ENCODE measurements at places on chromosomes 6 and 20.

GRCh38 chr6:2881423-2881822 is 21.7 kb downstream of the SERPINB9 start:
- DNase-seq = no peak

GRCh38 chr6:85966828-85967227 is 324.1 kb upstream of the SYNCRIP start:
- no peak for DNase-seq

GRCh38 chr20:57495978-57496377 is 29.0 kb downstream of the CTCFL start:
- DNase-seq = no peak

- no peak for DNase-seq
Measured at GRCh38 chr6:94362061-94362864, 942.9 kb upstream of the EPHA7 start.

- DNase-seq = no peak
Measured at GRCh38 chr6:30810813-30811339, 66.5 kb upstream of the IER3 start.

GRCh38 chr20:52191132-52191915 is at the start of gene ZFP64:
Gene ZFP64 (minus strand): TSS chr20:52191779. CDS start chr20:52191636, 143 bp downstream.
- DNase-seq = peak; percentile 83

GRCh38 chr6:722077-722524 is 29.2 kb upstream of the EXOC2 start:
- DNase-seq = peak; percentile 57

GRCh38 chr6:118324116-118324515 is 224.0 kb upstream of the PLN start:
- no peak for DNase-seq

DNA sequence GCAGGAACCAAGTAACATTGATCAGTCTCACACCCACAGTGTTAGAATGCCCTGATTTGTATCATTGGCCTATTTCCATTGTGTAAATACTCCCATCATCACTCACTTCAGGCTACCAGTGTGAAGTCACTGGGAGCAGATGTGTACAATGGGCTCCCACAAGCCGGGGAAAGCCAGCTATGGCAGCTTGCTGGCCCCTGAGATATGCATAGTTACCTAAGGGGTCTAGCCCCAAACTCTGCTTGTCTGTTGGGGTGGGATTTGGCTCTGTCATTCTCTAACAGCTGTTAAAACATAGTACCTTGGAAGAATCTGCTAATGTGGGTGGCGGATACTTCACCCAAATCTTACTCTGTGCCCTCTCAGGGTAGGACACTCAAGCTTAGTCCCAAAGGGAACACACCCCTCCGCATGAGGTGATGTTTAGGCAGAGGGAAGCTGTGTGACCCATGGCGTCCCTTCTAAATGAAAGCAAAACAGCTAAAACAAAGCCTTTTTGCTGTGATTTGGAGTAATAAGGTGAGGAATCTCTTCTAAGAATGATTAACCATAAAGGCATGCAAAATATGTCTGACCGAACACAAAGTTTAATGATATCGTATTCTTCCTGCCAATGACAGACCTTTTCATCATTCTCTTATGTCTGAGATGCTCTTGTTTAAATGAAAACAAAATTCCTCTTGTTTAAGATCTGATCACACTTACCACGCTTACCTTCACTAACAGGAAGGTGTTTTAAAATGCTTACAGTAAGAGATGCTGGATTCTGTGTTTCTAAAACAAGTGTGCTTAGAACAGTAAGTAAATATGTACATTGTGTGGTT is 45.9 kb upstream of the PXDC1 start:
- peak; percentile 89 for DNase-seq

- DNase-seq = no peak
Measured at GRCh38 chr6:63683071-63683603, 47.5 kb downstream of the PHF3 start.

GRCh38 chr6:143575901-143576426 is 64.4 kb upstream of the FUCA2 start:
- no peak for DNase-seq

DNA sequence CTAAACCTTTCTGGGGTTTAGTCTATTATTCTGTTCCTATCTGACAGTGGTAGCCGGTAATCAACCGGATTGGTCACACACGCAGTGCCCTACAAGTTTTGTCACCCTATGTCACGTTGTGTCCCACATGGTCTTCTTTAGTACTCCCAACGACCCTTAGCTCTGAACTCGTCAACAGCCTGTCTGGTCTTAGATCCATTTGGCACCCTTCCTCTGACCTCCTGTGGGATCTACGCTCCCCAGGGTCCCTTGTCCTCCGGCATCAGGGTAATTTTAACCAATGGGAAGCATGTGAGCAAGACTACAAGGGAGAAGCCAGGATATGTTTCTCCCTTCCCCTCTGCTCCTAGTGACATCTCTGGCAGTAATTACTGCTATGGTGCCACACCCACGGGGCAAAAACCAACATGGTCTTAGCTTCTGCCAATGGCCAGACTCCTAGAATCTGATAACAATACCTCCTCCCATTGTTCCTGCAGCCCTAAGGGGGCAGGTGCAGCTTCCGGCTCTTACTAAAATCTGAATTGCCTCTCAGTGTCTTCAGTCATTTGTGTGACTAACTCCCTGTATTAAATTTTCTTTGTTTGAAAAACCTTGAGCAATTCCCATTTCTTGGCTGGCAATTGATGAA is 56.6 kb downstream of the MAFB start:
- DNase-seq = no peak

DNA sequence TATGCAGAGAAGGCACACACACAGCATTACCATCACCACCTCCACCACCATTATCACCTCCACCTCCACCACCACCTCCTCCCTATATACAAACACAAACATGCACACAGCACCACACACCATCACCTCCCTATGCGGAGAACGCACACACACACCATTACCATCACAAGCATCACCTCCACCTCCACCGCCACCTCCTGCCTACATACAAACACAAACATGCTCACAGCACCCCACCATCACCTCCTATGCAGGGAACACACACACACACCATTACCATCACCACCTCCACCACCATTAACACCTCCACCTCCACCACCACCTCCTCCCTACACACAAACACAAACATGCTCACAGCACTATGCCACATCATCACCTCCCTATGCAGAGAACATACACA is 236.5 kb upstream of the AFDN start:
- no peak for DNase-seq

GRCh38 chr6:134590449-134590848 is 272.5 kb upstream of the SGK1 start:
- DNase-seq = no peak

- no peak for DNase-seq
Measured at GRCh38 chr6:165880686-165881085, 217.6 kb upstream of the PDE10A start.

GRCh38 chr6:166826264-166826663 is 130.1 kb downstream of the RNASET2 start:
- DNase-seq = no peak

DNA sequence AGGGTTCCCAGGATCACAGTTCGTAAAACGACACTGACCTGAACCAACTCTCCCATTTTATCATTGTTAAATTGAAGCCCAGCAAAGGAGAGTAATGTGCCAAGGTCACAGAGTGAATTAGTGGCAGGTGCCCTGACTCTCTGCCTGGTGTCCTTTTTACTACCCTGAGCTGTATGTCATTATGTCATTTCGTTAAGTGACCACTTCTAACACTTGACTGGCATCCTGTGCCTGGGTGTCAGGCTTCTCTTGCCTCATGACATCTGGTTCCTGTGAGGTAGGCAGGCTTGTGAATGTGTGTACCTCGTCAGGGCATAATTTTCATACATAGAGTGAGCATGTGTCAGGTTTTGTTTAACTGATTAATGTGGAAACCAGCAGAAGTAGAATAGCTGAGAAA is 48.6 kb downstream of the RALY start:
- DNase-seq = no peak

DNA sequence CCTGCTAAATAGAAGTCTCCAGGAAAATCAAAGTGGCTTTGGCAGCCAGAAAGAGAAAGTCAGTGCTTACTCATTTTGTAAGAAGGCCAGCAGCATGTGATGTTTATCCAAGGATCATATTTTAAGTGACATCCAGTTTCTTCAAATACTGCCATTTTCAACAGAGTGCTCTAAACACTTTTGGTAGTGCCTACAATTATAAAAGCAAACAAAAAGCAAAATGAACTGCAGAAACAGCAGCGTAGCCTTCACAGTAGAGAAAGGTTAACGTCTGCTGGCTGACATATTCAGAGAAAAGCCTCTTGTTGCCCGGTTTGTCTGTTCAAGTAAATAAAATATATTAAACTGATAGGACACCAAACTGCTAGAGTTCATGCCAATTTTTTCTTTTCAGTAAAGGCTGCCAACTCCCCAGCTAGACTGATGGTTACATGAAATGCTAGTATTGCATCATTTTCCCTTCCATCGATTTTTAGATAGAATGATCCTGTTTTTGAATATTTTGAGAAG is 705.7 kb upstream of the SLC35B3 start:
- no peak for DNase-seq

DNA sequence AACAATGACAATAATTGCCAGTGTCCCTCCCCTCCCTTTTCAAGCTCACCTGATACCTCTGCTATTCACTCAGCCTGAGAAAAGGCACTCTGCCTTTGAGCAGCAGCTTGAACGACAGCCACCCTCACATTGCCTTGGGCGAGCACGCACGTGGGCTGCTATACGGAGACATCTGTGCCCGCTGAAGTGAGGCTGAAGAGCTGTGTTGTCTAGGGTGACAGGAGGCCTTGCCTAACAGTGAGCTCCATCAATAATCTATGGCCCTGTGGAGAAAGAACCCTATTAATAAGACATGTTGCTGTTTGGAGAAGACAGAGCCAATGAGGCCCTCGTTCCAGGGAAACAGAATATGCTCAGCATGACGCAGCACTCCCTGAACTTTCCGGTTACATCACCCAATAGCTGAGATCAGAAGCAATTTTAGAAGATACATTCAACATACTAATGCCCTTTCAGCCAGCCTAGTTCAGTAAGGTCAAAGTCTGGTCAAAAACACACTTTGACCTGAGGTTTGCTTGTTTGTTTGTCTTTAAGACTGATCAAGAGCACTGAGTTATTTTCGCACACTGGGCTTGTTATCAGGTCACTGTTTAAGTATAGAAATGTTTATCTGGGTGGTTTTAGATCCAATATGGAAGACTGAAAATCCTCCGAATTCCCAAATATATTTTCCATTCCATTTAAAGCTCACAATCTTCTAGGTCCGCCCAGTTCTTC is 30.6 kb downstream of the RBM24 start:
- DNase-seq = peak; percentile 98

- DNase-seq = no peak
Measured at GRCh38 chr20:57772349-57772964, 62.6 kb upstream of the PMEPA1 start.

- DNase-seq = no peak
Measured at GRCh38 chr6:113742342-113742741, 114.8 kb upstream of the MARCKS start.

- DNase-seq = peak; percentile 50
Measured at GRCh38 chr6:83047065-83047754, 18.4 kb downstream of the UBE3D start.

GRCh38 chr6:155319902-155320301 is 5.6 kb upstream of the TFB1M start:
- no peak for DNase-seq

DNA sequence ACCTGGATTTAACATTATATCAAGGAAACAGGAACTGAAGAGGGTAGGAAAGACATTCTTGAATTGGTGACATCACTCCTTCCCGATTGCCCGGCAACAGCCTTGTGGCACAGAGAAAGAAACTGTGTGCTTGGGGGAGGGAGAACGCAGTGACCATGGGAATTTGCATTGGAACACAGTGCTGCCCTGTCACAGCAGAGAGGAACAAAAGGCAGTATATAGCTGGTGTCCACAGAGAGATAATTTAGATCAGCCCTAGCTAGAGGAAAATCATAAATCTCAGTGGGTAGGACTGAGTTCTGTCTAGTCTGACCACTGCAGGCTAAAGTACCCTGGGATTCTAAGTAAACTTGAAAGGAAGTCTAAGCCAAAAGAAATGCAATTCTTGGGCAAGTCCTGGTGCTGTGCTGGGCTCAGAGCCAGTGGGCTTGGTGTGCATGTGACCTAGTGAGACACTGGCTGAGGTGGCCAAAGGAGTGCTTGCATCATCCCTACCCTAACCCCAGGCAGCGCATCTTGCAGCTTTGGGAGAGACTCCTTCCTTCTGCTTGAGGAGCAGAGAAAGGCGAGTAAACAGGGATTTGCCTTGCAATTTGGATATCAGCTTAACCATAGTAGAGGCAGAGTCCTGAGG is 697.6 kb downstream of the HACE1 start:
- DNase-seq = no peak

DNA sequence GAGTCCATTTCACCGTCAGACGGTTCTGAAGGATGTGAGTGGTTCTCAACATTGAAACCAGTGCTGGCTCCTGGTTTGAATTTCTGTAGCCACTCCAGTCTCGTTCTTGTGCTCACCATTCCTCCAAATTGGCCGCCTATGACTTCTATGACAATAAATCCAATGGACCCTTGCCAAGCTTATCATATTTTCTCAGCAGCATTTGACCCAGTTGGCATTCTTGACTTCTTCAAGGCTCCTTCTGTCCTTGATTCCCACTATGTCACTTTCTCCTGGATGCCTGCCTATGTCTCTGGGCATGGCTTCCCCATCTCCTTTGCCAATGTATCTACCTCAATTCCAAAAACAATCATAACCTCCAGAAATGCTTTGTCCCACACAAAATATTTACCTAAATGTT is 756.0 kb upstream of the NRSN1 start:
- DNase-seq = no peak

DNA sequence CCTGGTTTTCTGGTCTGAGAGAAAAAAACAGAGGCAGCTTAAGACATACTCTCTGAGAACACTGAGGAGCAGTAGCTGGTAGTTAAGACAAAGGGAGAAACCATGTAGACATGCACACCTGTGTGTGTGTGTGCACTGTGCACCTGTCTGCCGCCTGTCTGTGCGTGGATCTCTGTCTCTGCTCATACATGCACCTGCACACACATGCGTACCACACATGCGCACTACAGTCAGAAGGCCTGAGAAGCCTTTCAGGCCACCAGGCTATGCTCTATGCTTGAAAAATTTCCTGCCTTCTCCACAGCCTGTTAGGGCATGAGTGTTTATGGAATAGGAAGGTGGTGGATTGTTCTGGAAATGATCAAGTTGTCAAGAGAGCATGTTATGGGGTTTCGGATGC is 103.5 kb downstream of the CDH4 start:
- no peak for DNase-seq

- DNase-seq = no peak
Measured at GRCh38 chr20:9911519-9911918, 72.6 kb upstream of the PAK5 start.

- DNase-seq = no peak
Measured at GRCh38 chr6:132133736-132134445, 182.7 kb upstream of the CCN2 start.

DNA sequence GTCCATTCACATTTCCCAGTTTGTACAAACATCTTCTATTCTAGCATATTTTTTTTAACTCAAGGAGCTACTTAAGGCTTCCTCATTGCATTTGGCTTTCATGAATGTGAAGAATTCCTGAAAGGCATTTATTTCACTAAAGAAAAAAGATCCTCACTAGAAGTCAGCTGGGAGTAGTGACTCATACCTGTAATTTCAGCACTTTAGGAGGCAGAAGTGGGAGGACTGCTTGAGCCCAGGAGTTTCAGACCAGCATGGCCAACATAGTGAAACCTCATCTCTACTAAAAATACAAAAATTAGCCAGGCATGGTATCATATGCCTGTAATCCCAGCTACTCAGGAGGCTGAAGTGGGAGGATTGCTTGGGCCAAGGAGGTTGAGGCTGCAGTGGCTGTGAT is 30.9 kb upstream of the XRN2 start:
- no peak for DNase-seq

- DNase-seq = no peak
Measured at GRCh38 chr6:55562318-55562717, 16.7 kb downstream of the HMGCLL1 start.

- DNase-seq = no peak
Measured at GRCh38 chr6:13063300-13063918, 264.9 kb downstream of the TBC1D7 start.
